ENCODE measurements at places on chromosomes 1 and 21.

DNA sequence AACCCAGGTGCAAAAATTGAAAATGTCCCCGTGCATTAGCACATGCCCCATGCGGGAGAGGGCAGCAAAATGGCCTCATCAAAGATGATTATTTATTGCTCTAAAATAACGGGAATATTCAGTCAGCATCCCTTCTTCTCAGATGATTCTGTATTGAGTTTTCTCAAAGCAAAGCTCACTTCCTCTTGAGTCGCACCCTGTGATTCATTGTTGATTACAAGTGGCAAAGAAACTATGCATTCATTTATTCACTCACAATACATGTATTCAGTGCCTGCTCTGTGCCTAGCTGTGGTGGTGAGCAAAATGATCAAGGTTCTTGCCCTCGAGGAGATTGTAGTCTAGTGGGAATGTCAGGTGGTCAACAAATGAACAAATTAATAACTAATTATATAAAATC, 226.0 kb upstream of the KAZN start:
- no peak overlapping the region for H3K27ac ChIP-seq
- no peaks in the 10 kb centered on the region for H3K4me1 ChIP-seq
- DNase-seq = no peak
- no peaks in the 10 kb centered on the region for H3K27me3 ChIP-seq

DNA sequence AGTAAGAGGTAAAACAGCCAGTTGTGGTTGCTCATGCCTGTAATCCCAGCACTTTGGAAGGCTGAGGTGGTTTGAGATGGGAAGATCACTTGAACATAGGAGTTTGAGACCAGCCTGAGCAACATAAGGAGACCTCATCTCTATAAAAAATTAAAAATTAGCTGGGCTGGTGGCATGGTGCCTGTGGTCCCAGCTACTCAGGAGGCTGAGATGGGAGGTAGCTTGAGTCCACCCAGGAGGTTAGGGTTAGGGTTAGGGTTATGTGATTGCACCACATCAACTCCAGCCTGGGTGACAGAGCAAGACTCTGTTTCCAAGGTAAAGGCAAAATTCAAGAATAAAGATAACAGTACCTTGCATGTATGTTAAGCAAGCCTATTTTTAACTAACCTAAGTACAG, 3.5 kb downstream of the SAMSN1 start:
- H3K27ac ChIP-seq = no peak overlapping the region
- DNase-seq = no peak
- no peaks in the 10 kb centered on the region for H3K4me1 ChIP-seq
- H3K36me3 ChIP-seq = no peaks in the 10 kb centered on the region
- H3K27me3 ChIP-seq = no peaks in the 10 kb centered on the region

- no peaks in the 10 kb centered on the region for H3K4me1 ChIP-seq
- no peaks in the 10 kb centered on the region for H3K27me3 ChIP-seq
- no peak for DNase-seq
- no peak overlapping the region for H3K27ac ChIP-seq
Observed at GRCh38 chr1:75967719-75968118, 35.5 kb upstream of the ASB17 start.

- no peaks in the 10 kb centered on the region for H3K27me3 ChIP-seq
- H3K4me3 ChIP-seq = no peak overlapping the region
- DNase-seq = peak; percentile 88
- H3K36me3 ChIP-seq = no peaks in the 10 kb centered on the region
- H3K4me1 ChIP-seq = peaks cover 8% of the 10 kb centered on the region
Observed at GRCh38 chr1:15139654-15140350, 13.7 kb upstream of the TMEM51 start.

GRCh38 chr1:245182028-245182427, 27.2 kb downstream of the KIF26B start:
- H3K27me3 ChIP-seq = no peaks in the 10 kb centered on the region
- no peak overlapping the region for H3K27ac ChIP-seq
- H3K4me1 ChIP-seq = no peaks in the 10 kb centered on the region

DNA sequence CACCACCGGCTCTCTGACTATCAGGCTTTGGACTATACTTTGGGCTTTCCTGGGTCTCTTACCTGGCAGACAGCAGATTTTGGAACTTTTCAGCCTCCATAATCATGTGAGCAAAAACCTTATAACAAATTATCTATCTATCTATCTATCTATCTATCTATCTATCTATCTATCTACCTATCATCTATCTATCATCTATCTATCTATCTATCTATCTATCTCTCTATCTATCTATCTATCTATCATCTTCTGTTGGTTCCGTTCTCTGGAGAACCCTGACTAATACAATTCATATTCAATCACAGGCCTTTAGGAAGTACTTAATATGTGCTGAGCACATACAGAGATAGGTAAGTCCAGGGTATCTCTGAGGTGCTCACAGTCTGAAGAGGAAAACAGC, 18.7 kb upstream of the SCMH1 start:
- H3K4me1 ChIP-seq = no peaks in the 10 kb centered on the region
- no peak for DNase-seq
- no peaks in the 10 kb centered on the region for H3K36me3 ChIP-seq
- no peak overlapping the region for H3K4me3 ChIP-seq

GRCh38 chr1:81226603-81226928, 574.2 kb upstream of the ADGRL2 start:
- no peak overlapping the region for H3K27ac ChIP-seq
- no peaks in the 10 kb centered on the region for H3K27me3 ChIP-seq
- no peak overlapping the region for H3K4me3 ChIP-seq
- H3K4me1 ChIP-seq = no peaks in the 10 kb centered on the region

GRCh38 chr1:186679924-186680244, 339 bp downstream of the PTGS2 start:
- H3K4me1 ChIP-seq = no peaks in the 10 kb centered on the region
- no peaks in the 10 kb centered on the region for H3K27me3 ChIP-seq
- peak overlapping the region; percentile 59 for H3K4me3 ChIP-seq
- peak overlapping the region; percentile 99 for H3K27ac ChIP-seq

- no peak overlapping the region for H3K4me3 ChIP-seq
- H3K36me3 ChIP-seq = no peaks in the 10 kb centered on the region
- DNase-seq = no peak
- no peak overlapping the region for H3K27ac ChIP-seq
Observed at GRCh38 chr1:200627575-200628222, 7.1 kb upstream of the KIF14 start.

- H3K27me3 ChIP-seq = no peaks in the 10 kb centered on the region
- H3K4me3 ChIP-seq = no peak overlapping the region
- no peaks in the 10 kb centered on the region for H3K4me1 ChIP-seq
- no peak for DNase-seq
- H3K27ac ChIP-seq = no peak overlapping the region
Observed at GRCh38 chr1:243346468-243346867, 90.6 kb downstream of the SDCCAG8 start.

DNA sequence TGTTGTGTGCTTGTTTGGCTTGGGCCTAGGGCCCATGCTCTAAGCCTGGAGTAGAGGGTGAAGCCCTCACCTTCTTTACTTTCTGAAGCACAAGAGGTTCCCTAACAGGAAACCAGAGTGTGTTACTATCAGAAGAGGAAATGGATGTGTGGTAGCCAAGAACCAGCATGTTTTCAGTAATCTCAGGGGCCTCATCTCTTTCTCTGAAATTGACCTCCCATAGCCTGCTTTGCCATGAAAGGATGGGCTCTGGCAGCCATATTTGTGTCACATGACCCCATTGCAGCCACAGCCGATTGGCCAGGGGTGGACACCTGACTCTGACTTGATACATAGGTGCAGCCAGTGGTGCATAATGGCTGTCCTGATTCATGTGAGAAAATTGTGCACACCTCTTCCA, 18.6 kb downstream of the A3GALT2 start:
- H3K27me3 ChIP-seq = no peaks in the 10 kb centered on the region
- DNase-seq = no peak
- no peak overlapping the region for H3K4me3 ChIP-seq

DNA sequence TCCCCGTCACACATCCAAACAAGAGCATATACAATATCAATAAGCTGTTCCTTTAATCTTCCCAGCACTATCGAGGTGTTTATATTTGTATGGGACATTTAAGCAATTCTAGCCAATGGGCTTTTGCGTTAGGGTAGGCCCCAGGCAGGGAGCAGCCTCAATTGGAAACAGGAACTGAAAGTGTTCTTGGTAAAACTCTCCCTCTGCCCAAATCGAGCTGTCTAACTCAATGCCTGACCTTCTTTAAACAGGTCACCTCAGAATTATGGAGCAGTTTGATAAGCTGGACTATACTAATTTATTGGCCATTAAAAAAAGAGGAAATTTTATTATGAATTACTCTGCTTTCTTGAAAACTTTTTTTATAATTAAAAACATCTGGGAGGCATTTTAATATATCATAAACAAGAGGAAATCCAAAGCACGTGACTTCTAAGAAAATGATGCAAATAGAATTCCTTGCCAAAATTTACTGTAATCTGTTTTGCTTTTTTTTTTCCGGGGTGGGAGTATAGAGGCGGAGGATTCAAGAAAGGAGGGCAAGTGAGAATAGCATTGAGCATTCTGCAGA, 498.1 kb downstream of the LMO4 start:
- no peak for DNase-seq
- H3K4me3 ChIP-seq = no peak overlapping the region
- H3K27ac ChIP-seq = no peak overlapping the region
- H3K4me1 ChIP-seq = no peaks in the 10 kb centered on the region
- H3K36me3 ChIP-seq = no peaks in the 10 kb centered on the region

- H3K27ac ChIP-seq = no peak overlapping the region
- DNase-seq = no peak
- no peaks in the 10 kb centered on the region for H3K36me3 ChIP-seq
- H3K27me3 ChIP-seq = no peaks in the 10 kb centered on the region
Observed at GRCh38 chr1:112257043-112257835, 138.8 kb upstream of the CTTNBP2NL start.

DNA sequence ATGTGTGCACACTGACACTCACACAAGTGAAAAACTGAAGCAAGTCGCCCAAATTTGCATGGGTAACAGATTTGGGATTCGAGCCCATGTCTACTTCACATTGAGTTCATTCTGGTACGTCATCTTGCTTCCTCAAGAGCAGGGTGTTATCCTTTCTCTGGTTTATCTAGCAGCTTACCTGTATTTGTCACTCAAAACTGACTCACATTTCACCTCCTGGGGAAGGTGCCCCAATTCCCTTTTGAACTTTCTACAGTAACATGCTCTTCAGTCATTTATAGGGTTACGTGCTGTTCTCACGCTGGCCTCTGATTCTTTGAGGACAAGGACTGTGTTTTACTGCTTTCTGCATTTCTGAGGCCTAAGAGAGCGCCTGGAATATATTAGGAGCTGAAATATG, 162.8 kb downstream of the PDE4B start:
- H3K4me3 ChIP-seq = no peak overlapping the region
- no peaks in the 10 kb centered on the region for H3K4me1 ChIP-seq
- no peak for DNase-seq
- no peaks in the 10 kb centered on the region for H3K27me3 ChIP-seq
- no peak overlapping the region for H3K27ac ChIP-seq
- H3K36me3 ChIP-seq = no peaks in the 10 kb centered on the region

GRCh38 chr21:41783476-41784180, 16.8 kb upstream of the RIPK4 start:
- no peak overlapping the region for H3K4me3 ChIP-seq
- DNase-seq = peak; percentile 82
- no peaks in the 10 kb centered on the region for H3K36me3 ChIP-seq
- peaks cover 31% of the 10 kb centered on the region for H3K4me1 ChIP-seq
- H3K27ac ChIP-seq = peak overlapping the region; percentile 86
- no peaks in the 10 kb centered on the region for H3K27me3 ChIP-seq

DNA sequence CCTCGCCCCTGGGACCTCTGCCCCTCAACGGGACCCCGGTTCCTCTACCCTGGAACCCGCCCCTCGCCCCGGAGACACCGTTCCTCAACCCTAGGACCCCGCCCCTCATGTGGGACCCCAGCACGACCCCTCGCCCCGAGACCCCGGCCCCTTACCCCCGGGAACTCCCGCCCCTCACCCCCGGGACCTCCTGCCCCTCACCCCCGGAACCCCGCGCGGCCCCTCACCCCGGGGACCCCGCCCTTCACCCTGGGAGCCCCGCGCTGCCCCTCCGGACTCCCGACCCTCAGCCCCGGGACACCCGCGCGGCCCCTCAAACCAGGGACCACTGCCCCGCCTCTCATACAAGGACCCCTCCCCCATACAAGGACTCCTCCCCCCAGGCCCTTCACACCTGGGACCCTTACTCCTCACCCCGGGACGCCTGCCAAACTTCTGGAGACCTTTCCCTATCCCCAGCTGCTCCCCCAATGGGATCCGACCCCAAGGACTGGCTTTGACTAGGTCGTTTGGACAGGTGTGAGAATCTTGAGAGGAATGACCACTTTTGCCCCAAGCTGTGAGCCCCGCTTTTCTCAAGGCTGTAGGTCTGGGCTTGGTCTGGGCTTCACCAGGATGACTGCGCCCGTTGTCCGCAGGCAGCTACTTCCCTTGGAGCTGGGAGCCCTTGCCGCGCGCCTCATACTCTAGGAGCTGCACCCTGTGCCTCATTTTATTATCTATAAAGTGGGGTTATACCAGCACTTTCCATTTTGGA, 843 bp downstream of the DIP2A start:
- peaks cover 6% of the 10 kb centered on the region for H3K4me1 ChIP-seq
- no peaks in the 10 kb centered on the region for H3K36me3 ChIP-seq
- peak overlapping the region; percentile 97 for H3K4me3 ChIP-seq

- no peak overlapping the region for H3K4me3 ChIP-seq
- DNase-seq = no peak
- H3K4me1 ChIP-seq = no peaks in the 10 kb centered on the region
- no peaks in the 10 kb centered on the region for H3K27me3 ChIP-seq
- H3K27ac ChIP-seq = no peak overlapping the region
Observed at GRCh38 chr1:102715150-102715549, 393.2 kb downstream of the COL11A1 start.

DNA sequence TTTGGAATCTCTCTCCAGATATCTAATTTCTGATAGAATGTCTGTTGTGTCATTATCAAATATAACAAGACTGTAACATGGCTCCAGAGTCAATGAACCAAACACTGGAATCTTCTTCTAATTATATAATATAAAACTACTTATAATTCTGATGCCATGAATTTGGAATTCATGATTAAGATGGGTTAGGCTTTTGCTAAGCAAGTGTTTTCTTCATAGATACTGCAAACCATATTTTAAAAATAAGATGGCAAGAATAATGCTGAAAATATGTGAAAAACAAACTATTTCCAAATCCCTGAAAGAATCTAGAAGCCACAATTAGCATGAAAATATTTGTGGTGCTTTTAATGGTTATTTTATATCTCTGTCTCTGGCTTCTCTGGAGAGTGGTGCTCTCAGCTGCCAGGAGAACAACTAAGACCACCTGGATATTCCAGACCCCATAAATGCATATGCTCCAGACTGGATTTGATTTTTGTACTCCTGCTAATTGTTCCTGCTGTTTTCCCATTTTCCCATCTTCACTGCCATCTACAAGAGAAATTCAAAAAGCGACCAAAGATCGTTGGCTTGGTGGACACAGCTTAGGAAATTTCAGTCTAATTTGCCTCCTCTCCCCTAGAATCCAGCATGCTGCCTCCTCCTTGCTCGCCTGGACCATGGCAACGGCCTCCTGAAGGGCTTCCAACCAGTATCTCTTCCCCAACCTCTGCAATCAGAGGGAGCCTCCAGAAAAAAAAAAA, 418.9 kb downstream of the SETD4 start:
- no peak overlapping the region for H3K27ac ChIP-seq
- H3K36me3 ChIP-seq = no peaks in the 10 kb centered on the region
- H3K4me3 ChIP-seq = no peak overlapping the region
- no peaks in the 10 kb centered on the region for H3K4me1 ChIP-seq
- H3K27me3 ChIP-seq = no peaks in the 10 kb centered on the region

DNA sequence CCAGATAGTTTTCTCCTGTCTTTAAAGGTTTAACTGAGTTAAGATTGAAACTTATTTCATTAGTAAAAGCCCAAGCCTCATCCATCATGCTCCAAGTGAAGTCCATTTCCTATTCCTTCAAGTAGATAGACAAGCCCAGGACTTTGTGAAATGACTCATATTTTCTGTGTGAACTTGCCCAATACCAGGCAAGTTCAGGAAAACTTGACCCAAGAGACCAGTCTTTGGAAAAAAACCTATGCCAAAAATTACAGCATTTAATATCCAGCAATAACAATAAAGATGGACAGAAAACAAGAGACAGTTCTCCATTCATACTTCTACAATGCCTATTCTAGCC, 405 bp upstream of the RAB29 start:
- no peak for DNase-seq
- H3K27me3 ChIP-seq = no peaks in the 10 kb centered on the region
- H3K4me3 ChIP-seq = 0 out of 2 replicates have a peak overlapping the region, but pooled peaks have one; percentile 4
